PC-3 (cell line): ENCODE measurements at places on chromosomes 1 and 21.
A peak's percentile ranks its signal among the peaks of the same experiment; 100 is the strongest.

- H3K36me3 ChIP-seq = no peaks in the 10 kb centered on the region; the same call in 1 of the 2 replicates
- no peak for DNase-seq
- H3K27me3 ChIP-seq = no peaks in the 10 kb centered on the region
- H3K27ac ChIP-seq = no peak overlapping the region
- no peak overlapping the region for H3K4me3 ChIP-seq
These were observed 76.8 kb downstream of the LPGAT1 start for GRCh38 chr1:211753649-211754251.

- no peaks in the 10 kb centered on the region for H3K36me3 ChIP-seq
- H3K4me1 ChIP-seq = no peaks in the 10 kb centered on the region
- DNase-seq = no peak
- no peak overlapping the region for H3K27ac ChIP-seq
- H3K27me3 ChIP-seq = no peaks in the 10 kb centered on the region
- H3K4me3 ChIP-seq = no peak overlapping the region
These were observed 91.8 kb upstream of the SERBP1 start for GRCh38 chr1:67522001-67522441.

DNA sequence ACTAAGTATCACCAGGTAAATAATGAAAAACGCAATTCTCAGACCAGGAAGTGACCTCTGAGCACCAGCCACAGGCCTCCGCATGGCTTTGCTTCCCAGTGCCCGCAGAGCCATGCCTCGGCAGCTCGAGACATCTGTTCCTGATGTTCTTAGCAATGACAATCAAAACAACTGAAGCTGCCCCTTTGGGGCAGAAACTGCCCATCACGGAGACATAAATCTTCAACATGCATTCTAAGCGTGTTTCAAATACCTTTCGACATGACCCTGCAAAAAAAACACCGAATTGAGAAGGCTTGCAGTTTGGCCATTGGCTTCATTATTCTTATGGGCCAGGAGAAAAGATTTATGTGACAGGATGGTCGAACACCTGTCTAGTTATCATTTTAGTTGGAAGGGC, 5.8 kb upstream of the RAP1GAP start:
- H3K4me1 ChIP-seq = peaks cover 23% of the 10 kb centered on the region
- H3K4me3 ChIP-seq = no peak overlapping the region
- no peak for DNase-seq

- DNase-seq = no peak
- no peak overlapping the region for H3K27ac ChIP-seq
- no peaks in the 10 kb centered on the region for H3K27me3 ChIP-seq
These were observed 245.8 kb downstream of the PLA2G4A start for GRCh38 chr1:187074445-187075048.

GRCh38 chr1:185500001-185500626, 183.1 kb upstream of the IVNS1ABP start:
- H3K36me3 ChIP-seq = no peaks in the 10 kb centered on the region
- no peaks in the 10 kb centered on the region for H3K27me3 ChIP-seq
- DNase-seq = peak; percentile 70
- H3K4me1 ChIP-seq = peaks cover 12% of the 10 kb centered on the region

- no peaks in the 10 kb centered on the region for H3K4me1 ChIP-seq
- no peak for DNase-seq
- H3K27ac ChIP-seq = no peak overlapping the region
- H3K27me3 ChIP-seq = peaks cover 5% of the 10 kb centered on the region; the same call in 1 of the 2 replicates
These were observed 265.9 kb downstream of the SEC16B start for GRCh38 chr1:177703888-177704446.

- no peaks in the 10 kb centered on the region for H3K36me3 ChIP-seq
- H3K27ac ChIP-seq = no peak overlapping the region
- no peaks in the 10 kb centered on the region for H3K27me3 ChIP-seq
- H3K4me3 ChIP-seq = no peak overlapping the region
- DNase-seq = no peak
- H3K4me1 ChIP-seq = no peaks in the 10 kb centered on the region
These were observed 664.4 kb downstream of the LMO4 start for GRCh38 chr1:87993051-87993450.

DNA sequence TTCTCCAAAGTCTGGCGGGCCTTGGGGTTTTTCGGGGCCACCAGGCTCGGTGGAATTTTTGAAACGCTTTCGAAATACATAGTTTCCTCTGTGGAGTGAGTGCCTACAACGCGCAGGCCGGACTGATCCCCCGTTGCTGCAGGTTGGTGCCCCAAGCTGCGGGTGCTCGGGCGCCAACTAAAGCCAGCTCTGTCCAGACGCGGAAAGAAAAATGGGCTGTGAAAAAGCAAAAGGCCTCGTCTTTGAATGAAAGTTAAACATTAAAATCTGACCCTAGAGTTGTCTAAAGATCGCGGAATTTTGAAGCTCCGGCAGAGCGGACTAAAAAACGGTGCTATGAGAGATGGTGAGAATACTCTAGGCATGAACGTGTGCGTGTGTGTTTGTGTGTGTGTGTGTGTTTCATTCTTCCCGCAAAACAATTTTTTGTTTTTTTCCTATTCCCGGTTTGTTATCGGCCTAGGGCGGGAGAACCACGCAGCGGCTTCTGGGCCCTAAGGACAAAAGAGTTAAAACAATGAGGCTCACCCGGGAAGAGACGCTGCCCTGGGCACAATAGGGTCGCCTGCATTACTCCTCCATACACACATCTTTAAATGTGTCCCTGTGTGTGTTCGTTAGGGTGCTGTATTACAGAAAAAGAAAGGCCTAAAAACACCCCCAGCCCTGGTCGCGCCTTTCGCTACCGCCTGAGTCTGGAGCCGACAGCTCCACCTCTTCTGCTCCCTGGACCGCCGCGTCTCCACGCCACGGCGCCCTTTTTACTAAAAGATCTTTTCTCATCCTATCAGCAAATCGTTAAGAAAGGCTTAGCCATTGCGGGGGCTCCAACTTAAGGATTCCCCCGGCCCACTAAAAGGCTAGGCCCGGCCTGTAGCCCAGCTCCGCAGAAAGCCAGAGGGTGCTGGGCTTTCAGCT, 3.2 kb downstream of the TBX15 start:
- no peak overlapping the region for H3K27ac ChIP-seq
- H3K36me3 ChIP-seq = no peaks in the 10 kb centered on the region
- no peak for DNase-seq
- no peaks in the 10 kb centered on the region for H3K27me3 ChIP-seq

DNA sequence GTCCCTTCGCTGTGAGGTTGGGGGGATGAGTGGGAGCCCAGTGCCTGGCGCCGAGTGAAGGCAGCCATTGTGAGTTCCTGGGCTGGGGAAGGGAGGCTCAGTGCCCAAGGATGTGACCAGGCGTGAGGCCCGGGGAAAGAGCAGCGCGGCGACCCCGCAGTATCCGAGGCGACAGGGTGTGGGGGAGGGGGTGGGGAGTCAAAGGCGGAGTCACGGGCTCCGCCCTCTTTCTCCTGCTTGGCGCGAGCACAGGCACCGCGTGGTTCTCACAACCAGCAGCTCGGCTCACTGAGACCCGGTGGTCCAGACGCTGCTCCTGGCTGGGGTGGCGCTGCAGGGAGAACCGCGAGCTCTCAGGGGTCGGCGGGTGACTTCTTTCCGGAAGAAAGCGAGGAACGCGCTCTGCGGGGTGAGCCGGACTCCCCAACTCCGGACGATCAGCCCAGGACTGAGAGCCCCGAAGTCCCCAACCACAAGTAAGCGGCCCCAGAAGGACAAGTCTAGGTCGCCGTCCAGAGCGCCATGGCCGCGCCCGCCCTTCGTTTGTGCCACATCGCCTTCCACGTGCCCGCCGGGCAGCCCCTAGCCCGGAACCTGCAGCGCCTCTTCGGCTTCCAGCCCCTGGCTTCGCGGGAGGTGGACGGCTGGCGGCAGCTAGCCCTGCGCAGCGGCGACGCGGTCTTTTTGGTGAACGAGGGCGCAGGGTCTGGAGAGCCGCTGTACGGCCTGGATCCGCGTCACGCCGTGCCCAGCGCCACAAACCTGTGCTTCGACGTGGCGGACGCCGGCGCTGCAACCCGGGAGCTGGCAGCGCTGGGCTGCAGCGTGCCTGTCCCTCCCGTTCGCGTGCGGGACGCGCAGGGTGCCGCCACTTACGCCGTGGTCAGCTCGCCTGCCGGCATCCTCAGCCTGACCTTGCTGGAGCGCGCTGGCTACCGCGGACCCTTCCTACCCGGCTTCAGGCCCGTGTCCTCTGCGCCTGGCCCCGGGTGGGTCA, at the start of gene HPDL:
Gene HPDL, plus strand, starts transcription at position 269 of the 997 bp plus-strand sequence. Its CDS starts 254 bp downstream, at position 523.
- H3K27me3 ChIP-seq = no peaks in the 10 kb centered on the region
- H3K27ac ChIP-seq = no peak within 1 kb of the TSS
- H3K4me1 ChIP-seq = peaks cover 9% of the 10 kb centered on the region
- no peak within 1 kb of the TSS for H3K4me3 ChIP-seq
- no peak for DNase-seq

DNA sequence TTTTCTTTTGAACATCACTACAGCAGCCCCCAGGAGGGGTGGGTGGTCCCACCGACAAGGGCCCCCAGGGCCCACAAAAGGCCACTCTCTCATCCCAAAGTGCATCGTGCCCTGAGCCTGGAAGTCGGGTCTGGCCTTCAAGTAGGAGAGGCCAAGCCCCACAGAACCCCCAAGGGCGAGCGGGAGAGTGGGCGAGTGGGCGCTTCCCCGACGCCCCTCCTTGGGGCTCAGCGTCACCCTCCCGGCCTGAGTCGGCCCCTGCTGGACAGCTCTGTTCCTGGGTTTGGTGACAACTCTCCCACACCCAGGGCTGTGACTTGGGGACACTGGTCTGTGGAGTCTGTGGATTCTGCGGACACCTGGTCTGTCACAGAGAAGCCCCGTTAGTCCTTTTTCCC, 42.2 kb upstream of the COL18A1 start:
- H3K27me3 ChIP-seq = no peaks in the 10 kb centered on the region
- no peaks in the 10 kb centered on the region for H3K36me3 ChIP-seq
- H3K4me1 ChIP-seq = peaks cover 43% of the 10 kb centered on the region
- DNase-seq = no peak

DNA sequence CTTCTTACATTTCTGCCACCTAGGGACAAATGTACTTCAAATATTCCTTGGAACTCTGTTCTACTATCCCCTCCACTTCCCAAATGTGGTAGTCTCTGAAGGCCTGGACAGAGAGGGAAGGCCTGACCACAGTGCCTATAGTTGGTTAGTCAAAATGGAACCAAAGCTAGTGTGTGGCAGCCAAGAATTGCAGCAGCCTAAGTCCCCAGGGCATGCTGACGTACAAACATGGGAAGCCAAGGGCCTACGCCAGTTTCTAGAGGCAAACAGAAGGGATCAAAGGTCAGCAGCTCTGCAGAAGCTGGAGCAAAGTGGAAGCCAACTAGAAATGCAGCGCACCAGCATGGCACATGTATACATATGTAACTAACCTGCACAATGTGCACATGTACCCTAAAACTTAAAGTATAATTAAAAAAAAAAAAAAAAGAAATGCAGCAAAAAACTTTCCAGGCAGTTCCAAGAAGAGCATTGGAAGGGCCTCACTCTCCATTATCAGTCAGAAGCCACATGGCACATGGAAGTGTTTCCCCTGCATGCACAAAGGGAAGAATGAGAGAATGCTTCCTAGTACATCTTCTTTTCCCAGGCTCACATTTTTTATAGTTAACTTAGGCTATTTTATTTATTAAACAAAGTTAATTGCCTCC, 39.4 kb upstream of the GADD45A start:
- no peaks in the 10 kb centered on the region for H3K27me3 ChIP-seq
- H3K27ac ChIP-seq = no peak overlapping the region
- H3K36me3 ChIP-seq = no peaks in the 10 kb centered on the region

DNA sequence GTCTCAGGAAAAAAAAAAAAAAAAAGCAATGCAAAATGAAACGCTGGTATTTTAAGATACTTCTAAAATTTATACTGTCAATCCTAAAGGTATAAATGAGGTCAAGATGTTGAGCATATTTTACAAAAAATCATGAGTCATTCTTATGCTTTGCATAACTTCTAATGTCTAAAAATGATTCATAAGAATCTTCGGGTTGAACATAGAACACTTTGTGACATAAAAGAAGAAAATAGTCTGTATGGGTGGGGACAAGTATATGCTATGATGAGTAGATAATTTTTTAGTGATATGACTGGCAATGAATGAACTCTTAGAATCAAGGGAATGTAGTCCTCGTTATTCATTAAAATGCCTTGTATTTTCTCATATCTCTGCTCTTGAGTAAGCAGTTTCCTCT, 416.9 kb upstream of the USP24 start:
- no peaks in the 10 kb centered on the region for H3K27me3 ChIP-seq
- H3K36me3 ChIP-seq = no peaks in the 10 kb centered on the region
- DNase-seq = peak; percentile 70
- H3K4me1 ChIP-seq = peaks cover 13% of the 10 kb centered on the region
- no peak overlapping the region for H3K4me3 ChIP-seq

GRCh38 chr21:29271927-29272333, 26.8 kb upstream of the BACH1 start:
- no peaks in the 10 kb centered on the region for H3K36me3 ChIP-seq
- no peaks in the 10 kb centered on the region for H3K4me1 ChIP-seq
- no peaks in the 10 kb centered on the region for H3K27me3 ChIP-seq
- no peak overlapping the region for H3K27ac ChIP-seq
- H3K4me3 ChIP-seq = no peak overlapping the region
- DNase-seq = no peak
